ENCODE measurements at places on chromosomes 5 and 9. TPM values are rescaled to one million over a fixed set of nuclear protein-coding genes. Genes with fewer than 3 reads are reported as not detected.

DNA sequence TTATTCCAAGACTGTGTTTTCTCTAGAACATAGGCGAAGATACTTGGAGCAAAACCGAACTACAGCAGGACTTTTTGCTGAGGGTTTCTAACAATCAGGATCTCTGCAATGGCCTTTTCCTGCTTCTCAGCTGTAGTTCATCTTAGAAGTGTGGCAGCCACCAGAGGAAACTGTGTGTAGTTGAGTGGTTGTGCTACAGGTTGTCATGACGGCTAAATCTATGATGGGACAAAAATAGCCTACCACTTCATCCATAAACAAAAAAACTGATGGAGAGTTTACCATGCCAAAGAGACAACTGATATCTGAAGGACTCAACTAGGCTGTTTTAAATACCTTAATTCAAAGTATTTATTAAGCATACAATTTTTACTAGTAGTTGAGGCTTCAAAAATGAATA lies 28.2 kb upstream of the DMAC1 start:
- no peak for DNase-seq

GRCh38 chr5:94691949-94692348 lies 73.5 kb downstream of the SLF1 start:
- peak; percentile 50 for DNase-seq

GRCh38 chr9:116360989-116361388 lies 207.4 kb downstream of the PAPPA start:
- DNase-seq = no peak

DNA sequence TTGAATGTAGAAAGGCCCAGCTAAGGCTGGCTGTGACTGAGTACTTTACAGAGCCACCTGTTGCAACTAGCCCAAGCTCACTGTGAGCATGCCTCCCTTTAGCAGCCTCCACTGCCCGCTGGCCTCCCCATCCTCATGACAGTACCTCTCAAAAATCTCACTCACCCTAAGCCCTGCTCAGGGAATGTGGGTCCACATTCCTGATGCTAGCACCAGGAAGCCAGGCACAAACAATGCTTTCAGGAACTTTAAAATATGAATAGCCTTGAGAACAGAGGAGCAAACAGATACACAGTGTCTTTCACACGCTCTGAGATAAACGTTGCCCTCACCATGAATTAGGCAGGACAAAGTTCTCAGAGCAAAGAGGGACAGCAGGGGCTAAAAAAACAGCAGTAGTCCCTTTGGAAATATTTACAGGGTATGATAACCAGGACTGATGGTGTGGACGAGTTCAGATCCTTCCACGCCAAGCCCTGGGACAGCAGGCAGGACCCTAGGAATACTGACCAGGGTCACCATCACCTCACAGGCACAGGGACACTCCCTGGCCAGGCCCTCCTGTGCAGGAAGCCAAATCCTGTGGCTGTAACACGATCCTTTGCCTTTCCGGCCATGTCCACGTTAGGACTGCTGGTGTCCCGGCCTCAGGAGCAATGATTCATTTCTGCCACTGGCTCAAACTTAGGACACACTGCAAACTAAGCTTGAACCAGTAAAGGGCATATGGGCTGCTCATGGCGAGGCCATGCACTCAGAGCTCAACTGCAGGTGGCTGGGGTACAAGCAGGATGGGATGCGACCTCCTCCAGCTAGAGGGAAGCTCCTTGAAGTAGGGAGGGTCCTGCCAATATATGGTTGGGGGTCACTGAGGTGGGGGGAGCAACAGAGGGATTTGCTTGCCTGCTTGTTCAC lies 9.6 kb downstream of the ACSL6 start:
- peak; percentile 19 for DNase-seq

DNA sequence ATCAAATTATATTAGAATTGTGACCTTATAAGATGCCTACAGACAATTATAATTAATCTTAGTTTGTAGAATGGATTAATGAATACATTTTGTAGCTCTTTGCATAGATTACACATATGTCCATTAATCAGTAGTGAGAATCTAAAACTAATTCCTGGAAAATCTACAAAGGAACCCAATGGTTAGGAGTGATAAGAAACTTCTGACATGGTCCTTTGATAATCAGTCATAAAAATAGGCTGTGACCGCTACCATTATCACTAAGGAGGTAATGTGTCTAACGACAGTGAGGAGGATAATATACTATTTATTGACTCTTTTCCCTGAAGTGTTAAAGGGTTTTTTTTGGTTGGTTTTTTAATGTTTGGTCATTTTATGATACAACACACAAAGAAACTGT lies 46.6 kb downstream of the BNC2 start:
- no peak for DNase-seq

DNA sequence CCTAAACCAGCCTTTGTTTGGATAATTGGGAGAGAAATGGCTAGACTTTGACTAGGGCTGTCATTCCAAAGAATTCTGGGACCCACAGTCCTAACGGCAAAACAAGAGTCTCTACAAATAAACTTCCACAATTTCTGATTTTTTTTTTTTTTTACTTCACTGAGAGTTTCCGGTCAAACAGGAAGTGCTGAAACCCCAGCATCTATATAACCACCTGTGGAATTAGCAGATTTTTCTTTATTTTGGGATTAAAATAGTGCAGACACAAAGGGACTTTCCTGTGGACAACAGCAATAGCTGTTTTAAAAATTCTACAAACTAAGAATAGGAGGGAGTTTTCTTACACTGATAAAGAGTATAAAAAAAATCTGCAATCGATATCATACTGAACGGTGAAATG lies 157.4 kb downstream of the ARSB start:
- no peak for DNase-seq

DNA sequence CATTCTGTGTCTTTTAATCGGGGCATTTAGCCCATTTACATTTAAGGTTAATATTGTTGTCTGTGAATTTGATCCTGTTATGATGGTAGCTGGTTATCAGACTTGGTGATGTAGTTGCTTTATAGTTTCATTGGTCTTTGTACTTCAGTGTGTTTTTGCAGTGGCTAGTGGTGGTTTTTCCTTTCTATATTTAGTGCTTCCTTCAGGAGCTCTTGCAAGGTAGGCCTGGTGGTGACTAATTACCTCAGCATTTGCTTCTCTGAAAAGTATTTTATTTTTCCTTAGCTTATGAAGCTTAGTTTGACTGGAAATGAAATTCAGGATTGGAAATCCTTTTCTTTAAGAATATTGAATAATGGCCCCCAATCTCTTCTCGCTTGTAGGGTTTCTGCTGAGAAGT lies 156.9 kb downstream of the CNTLN start:
- DNase-seq = no peak

DNA sequence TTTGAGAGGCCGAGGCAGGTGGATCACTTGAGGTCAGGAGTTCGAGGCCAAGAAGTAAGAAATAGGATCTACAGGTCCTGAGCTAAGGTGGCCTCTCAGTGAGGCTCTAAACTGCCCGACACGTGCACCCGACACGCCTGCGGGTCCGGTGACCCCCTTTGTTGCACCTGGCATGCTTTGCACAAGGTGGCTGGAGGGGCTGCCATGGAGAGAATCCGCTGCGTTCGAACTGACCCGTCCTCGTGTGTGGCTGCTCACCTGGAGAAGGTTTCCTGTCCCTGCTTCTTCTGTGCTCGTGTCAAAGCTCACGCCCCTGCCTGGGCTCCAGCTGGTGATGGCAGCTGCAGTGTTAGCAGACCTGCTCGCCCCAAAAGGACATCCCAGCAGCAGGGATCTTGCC lies 5.7 kb upstream of the OLFM1 start:
- no peak for DNase-seq

DNA sequence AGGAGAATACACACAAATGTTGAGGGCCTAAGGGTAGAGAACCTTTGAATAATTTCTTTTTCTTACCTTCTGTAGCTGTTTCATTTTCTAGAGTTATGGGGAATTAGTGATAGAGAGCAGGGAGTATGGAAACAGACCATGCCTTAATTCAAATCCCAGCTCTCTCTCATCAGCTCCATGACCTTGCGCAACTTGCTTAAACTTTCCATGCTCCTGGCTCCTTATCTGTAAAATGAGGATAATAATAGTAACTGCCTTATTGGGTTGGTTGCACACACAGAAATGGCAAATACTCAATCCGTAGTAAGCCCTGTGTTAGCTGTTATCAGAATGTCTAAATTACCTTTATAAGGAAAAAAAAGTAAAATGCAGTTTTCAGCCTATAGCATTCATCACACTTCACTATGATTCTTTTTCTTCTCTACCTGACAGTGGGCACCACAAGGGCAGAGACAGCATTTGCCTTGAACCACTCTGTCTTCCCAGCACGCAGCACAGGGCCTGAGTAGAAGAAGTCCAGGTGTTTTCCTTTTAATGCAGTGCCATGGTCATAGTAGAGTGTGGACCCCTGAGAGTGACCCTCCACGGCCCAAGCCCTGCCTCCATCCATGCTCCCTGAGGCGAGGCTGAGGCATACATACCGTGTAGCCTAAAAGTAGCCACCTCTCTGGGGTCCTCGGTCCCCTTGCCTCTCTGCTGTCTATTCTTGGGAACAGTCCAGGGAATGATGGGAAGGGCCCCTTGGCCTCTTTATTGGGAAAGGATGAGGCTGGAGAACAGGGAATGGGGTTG lies 17.4 kb downstream of the C5orf15 start:
- peak; percentile 79 for DNase-seq

DNA sequence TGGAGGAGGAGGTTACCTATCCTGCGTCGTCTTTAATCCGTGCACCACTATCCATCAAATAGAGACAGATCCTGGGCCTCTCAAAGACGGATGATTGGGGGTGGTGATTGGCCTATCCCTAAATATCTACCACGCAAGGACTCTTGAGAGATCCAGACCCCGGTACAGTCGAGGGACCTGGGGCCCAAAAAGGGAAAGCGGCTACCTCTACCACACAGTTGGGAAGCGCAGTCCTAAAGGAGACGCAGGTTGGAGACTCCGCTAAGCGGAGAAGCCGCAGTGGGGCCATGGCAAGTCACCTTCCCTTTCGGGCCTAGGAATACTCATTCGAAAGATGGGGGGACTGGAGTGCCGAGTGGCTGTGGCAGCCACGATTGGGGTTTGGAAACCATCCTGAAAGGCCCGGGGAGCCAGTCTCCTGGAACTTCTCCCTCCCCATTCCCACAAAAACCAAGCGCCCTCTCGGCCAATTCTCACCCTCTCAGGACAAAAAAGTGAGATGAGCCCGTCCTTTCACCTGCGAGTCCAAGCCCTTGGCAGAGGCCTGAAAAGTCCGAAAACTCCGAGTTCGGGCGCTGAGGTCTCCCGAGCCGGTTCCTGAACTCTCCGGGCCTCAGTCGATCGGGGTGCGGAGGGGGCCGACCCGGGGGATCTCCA lies 499 bp upstream of the FOXE1 start:
- no peak for DNase-seq

DNA sequence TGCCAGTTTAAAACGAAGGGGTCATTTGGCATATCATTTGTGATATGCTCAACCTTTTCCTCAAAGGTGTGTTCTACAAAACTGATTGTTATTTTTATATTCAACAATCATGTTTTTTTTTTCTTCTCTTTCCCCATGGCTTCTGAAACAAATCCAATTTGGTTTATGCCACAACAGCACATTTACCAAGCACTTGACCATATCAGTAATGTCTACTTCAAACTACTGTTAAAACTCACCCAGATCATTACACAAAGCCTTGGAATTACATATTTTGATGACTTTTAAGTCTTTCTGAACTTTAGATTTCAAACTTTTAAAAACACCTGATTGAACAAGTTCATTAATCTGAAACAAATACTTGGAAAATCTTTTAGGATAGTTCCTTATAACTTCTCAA lies 29.2 kb downstream of the PWWP2A start:
- DNase-seq = no peak

- no peak for DNase-seq
Observed at GRCh38 chr5:80184235-80185023, 71.4 kb downstream of the SERINC5 start.

GRCh38 chr5:137635521-137635921 lies 100.4 kb downstream of the KLHL3 start:
- no peak for DNase-seq

- DNase-seq = no peak
Observed at GRCh38 chr5:44729536-44729935, 79.2 kb upstream of the MRPS30 start.

GRCh38 chr5:173602423-173602822 lies 14.0 kb downstream of the BOD1 start:
- DNase-seq = peak; percentile 92

GRCh38 chr5:21142791-21143190 lies 1154.8 kb upstream of the CDH18 start:
- no peak for DNase-seq

DNA sequence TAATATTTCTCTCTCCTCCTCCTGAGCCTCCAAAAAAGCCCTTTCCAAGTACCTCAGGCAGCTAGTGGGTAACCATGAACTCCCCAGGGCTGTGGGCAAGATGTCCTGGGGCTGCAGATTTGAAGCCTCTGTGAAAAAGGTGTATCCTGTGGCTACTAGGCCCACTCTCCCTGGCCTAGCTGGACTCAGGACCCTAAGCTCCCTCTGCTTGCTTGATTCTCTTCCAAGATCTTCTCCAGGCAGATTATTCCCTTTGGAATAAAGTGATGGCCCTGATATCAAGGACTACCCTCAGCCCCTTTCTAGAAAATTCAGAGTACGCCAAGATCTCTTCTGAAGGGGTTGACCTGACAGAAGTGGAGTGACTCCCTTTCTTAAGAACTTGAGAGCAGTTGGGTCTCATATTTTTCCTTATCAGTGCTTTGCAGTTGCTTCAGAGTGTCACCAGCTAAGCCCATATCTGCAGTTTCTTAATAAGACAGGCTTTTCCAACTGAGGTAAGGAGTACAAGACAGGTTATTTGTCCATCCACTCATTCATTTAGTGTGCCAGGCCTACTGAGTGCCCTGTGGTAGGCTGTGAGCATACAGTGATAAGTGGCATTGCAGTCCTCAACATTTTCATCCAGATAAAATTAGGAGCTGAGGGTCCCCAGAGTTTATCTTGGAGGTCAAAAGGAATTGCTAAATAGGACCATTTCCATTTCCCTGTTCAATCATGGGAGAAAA lies 42.5 kb downstream of the CYSTM1 start:
- DNase-seq = no peak

- no peak for DNase-seq
Observed at GRCh38 chr9:4933177-4933576, 51.9 kb upstream of the JAK2 start.

- no peak for DNase-seq
Observed at GRCh38 chr9:96585426-96585825, 34.2 kb downstream of the CDC14B start.

- DNase-seq = peak; percentile 65
Observed at GRCh38 chr5:150137997-150138396, 17.6 kb downstream of the PDGFRB start.

DNA sequence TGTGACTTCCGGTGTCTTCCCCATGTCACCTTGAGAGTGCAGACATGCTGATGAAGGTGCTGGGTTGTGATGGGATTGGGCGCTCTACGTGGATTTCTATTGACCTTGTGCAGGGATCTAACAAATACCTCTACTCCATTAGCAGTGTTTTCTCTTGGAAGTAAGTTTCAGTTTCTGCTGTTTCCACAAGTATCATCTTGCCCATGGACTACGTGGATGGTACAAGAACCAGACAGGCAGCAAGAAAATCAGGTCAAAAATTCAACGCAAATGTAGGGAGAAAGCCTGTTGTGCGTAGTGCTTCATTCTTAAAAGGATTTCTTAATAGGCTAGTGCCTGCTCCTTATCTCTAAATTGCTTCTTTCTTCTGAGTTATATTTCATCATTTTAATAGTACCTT lies 60.8 kb downstream of the AOPEP start:
- DNase-seq = no peak

Gene MARCHF6
- total RNA-seq = 40.6 TPM

Gene SLC46A2
- total RNA-seq = not detected

Gene CLIC3
- total RNA-seq = 43.2 TPM

Gene FABP6
- total RNA-seq = not detected

Gene INSL4
- not detected for total RNA-seq

Gene GPR150
- 0.43 TPM for total RNA-seq

Gene NTNG2
- total RNA-seq = 1.9 TPM

Gene CACFD1
- total RNA-seq = 7.7 TPM

Gene FBXW5
- 115 TPM for total RNA-seq

Gene PCDHGA6
- total RNA-seq = 4.7 TPM
